ENCODE measurements at places on chromosomes 4 and X. TPM values are rescaled to one million over a fixed set of nuclear protein-coding genes. Genes with fewer than 3 reads are reported as not detected.

DNA sequence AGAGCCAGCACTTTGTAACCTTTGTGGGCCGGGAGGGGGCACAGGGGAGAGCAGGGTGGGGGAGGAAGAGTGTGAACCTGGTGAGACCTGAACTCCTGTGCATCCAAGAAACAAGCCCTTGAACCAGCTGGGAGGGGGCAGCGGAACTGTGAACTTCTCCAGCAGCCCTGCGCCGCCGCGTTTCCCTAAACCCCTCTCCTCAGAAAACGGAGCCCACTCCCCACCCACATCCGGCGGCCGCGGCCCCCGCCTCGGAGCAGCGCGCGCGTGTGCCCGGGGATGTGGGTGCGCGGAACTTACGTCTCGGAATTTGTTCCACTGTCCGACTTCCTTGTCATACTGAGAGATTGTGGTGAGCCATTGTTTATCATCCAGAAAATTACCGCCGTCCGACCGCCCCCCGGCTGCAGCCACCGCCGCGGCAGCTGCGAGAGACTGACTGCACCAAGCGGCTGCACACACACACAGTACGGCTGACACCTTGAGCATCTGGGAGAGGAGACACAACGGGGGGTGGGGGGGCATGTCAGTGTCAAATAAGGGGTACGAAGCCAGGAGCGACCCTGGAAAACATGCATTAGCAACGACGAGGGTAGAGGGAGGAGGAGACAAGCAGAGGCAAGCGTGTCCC lies 494 bp downstream of the SPOCK3 start:
- DNase-seq, result peak; percentile 34

DNA sequence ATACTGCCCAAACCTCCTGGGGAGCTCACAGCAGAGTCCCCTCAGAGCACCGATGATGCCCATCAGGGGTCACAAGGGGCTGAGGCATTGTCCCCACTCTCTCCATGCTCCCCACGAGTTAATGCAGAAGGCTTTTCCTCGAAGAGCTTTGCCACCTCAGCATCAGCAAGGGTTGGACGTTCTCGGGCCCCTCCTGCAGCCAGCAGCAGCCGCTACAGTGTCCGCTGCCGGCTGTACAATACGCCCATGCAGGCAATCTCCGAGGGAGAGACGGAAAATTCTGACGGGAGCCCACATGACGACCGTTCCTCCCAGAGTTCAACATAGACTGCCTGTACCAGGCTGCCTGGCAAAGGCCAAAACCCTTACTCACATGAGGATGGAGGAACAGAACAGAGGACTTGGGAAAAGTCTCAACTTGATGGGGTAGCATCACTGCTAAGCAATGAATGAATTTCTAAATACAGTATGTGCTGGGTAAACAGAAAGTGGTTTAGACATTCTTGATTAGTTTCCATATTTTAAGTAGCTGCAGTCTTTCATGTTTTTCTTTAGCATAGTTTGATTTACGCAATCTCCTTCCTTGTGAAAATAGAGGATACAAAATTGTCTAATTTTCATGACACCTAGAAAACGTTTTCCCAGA lies 5.0 kb upstream of the SCML1 start:
- peak; percentile 70 for DNase-seq

- no peak for DNase-seq
These were observed 335.8 kb downstream of the SH3BGRL start for GRCh38 chrX:81537723-81538122.

GRCh38 chr4:107391009-107391629 lies 328.9 kb downstream of the PAPSS1 start:
- DNase-seq, result no peak

DNA sequence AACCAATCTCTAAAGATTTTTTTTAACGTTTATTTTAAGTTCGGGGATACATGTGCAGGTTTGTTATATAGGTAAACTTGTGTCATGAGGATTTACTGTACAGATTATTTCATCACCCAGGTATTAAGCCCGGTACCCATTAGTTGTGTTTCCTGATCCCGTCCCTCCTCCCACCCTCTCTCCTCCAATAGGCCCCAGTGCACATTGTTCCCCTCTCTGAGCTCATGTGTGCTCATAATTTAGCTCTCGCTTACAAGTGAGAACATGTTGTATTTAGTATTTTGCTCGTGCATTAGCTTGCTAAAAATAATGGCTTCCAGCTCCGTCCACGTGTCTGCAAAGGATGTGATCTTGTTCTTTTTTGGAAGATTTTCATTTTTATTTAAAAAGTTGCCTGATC lies 2309.4 kb upstream of the AGA start:
- DNase-seq, result peak; percentile 41

DNA sequence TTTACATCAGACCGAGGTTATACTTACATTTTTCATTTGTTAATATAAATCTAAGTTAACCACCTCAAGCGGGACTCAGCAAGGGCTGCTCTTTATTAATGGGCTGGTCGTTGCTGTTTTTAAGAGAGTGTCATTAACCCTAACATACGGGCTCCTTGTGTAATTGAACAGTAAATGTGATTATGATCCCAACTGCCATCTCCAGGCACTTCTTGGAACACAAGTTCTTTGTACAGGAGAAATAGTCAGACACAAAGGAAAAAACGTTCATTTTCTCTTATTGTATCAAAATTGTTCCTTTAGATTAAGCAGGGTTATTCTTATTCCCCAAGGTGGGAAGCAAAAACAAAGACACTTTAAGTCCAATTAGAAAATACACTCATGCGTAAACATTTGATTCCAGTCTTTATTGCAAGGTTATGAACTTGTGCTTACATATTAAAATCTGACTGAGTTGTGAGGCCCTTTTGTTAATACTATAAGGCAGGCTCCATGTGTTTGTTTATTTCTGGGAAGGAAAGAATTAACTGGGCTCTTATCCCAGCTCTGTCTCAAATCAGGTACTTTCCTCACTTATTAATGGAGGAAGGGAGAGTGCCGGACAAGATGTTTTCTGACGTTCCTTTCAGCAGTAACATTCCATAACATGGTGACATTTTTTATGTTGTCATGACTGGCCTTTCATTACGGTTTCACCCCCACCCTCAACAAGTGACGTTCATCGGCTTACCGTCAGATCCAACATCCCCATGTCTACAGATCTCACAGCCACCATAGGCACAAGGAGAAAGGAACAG lies 95.9 kb downstream of the RASL11B start:
- DNase-seq, result no peak

- DNase-seq, result peak; percentile 58
These were observed 813 bp downstream of the DIAPH2 start for GRCh38 chrX:96685210-96686099.

- peak; percentile 3 for DNase-seq
These were observed 328.3 kb upstream of the RPS6KA3 start for GRCh38 chrX:20594985-20595384.

DNA sequence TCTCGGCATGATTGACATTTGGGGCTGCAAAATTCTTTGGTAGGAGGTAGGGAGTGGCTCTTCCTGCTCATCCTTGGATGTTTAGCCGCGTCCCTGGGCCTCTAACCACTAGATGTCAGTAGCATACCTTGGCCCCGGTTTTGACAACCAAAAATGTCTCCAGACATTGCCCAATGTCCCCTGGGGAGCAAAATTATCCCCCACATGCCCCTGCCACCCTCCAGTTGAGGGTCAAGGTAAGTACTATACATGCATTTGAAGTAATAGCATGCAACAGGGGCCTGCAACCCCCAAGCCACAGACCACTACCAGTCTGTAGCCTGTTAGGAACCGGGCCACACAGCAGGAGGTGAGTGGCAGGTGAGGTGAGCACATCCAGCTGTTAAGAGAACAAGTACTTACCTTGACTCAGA lies 17.6 kb upstream of the KIAA1210 start:
- peak; percentile 10 for DNase-seq

GRCh38 chr4:140094438-140095420 lies 59.3 kb downstream of the MAML3 start:
- no peak for DNase-seq

GRCh38 chr4:128483816-128484215 lies 196.2 kb upstream of the PGRMC2 start:
- DNase-seq, result no peak

- no peak for DNase-seq
These were observed 96.3 kb downstream of the MAML3 start for GRCh38 chr4:140057701-140058100.

GRCh38 chrX:48631376-48632090 lies 34.2 kb downstream of the WDR13 start:
- peak; percentile 80 for DNase-seq

- DNase-seq, result no peak
These were observed 19.6 kb downstream of the WDR1 start for GRCh38 chr4:10096978-10097335.

Gene CENPE
- total RNA-seq, result 1.3 TPM

Gene KIT
- total RNA-seq, result under 0.01 TPM

Gene GYG2
- total RNA-seq, result under 0.01 TPM

Gene ADRA2C
- under 0.01 TPM for total RNA-seq

Gene CT45A3
- total RNA-seq, result not detected

Gene ZMAT1
- 0.13 TPM for total RNA-seq

Gene TDO2
- not detected for total RNA-seq
